Naive thymus-derived CD8-positive, alpha-beta T cell (primary cell): ENCODE measurements at places on chromosomes 1 and 21.

GRCh38 chr1:67612788-67613241 lies 72.2 kb upstream of the GADD45A start:
- DNase-seq, result no peak

GRCh38 chr1:103561643-103562395 lies 9.6 kb upstream of the AMY2B start:
- no peak for DNase-seq

GRCh38 chr1:63772876-63773275 lies 941 bp upstream of the ROR1 start:
- no peak for DNase-seq

DNA sequence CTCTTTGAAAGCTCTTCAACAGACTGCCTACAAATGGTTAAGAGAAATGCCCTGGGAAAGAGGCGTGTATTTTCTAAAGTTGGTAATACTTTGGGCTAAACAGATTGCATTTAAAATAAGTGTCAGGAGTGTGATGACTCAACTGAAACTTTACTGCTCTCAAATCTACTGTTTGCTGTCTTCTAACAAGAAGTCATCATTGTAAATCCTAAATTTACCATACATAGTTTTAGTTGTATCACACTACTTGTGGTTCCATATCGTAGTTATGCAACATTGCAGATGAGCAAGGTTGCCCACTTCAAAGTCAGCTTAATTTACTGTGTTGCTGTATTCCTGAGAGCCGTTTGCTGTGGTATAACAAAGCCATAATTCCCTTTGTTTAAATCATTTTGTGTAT lies 59.6 kb downstream of the RGS21 start:
- no peak for DNase-seq

DNA sequence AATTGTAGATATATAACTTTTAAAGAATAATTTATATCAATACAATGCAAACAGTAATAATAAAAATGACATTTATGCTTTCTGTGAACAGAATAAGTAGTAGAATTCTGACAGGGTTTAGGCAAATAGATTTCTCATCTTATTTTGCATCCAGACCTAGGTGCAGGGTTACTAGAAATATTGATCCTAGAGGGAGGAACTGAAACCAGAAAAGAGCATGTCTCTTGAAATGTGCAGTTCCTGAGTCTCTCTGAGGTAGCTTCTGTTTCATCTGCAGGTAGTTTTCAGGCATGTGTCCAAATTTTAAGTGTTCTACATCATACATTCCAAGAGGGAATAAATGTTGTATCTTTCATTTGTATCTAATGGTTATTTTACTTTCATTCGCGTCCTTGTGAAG lies 631.9 kb upstream of the ADGRL4 start:
- DNase-seq, result no peak

DNA sequence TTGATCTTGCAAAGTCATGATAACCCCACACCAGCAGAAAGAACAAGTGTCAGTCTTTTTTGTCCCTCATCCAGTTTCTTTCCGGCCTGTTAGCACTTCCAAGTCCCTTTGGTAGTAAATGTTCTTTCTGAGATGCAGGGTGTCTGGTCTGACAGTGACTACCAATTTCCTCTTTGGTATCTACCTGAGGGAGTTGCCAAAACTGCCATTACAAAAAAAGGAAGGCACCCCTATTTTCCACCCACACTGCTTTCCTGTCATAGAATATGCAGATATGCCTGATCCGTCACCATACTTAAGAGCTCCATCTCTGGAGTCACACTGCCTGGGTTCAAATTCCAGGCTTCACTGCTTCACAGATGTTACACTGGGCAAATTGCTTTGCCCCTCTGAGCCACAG lies 72.4 kb downstream of the ZNF281 start:
- DNase-seq, result no peak

DNA sequence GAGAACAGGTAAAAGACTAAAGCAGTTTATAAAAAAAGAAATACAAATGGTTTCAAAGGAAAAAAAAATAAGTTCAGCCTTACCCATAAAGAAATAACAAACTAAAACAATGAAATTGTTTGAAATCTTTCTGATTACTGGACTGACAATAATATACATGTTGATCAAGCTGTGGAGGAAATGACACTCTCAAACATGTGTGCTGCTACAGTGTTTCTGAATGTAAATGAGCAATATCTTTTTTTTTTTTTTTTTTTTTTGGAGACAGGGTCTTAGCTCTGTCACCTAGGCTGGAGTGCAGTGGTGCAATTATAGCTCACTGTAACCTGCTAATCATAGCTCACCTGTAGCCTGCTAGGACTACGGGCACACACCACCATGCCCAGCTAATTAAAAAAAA lies 6.5 kb downstream of the EPS15 start:
- no peak for DNase-seq

DNA sequence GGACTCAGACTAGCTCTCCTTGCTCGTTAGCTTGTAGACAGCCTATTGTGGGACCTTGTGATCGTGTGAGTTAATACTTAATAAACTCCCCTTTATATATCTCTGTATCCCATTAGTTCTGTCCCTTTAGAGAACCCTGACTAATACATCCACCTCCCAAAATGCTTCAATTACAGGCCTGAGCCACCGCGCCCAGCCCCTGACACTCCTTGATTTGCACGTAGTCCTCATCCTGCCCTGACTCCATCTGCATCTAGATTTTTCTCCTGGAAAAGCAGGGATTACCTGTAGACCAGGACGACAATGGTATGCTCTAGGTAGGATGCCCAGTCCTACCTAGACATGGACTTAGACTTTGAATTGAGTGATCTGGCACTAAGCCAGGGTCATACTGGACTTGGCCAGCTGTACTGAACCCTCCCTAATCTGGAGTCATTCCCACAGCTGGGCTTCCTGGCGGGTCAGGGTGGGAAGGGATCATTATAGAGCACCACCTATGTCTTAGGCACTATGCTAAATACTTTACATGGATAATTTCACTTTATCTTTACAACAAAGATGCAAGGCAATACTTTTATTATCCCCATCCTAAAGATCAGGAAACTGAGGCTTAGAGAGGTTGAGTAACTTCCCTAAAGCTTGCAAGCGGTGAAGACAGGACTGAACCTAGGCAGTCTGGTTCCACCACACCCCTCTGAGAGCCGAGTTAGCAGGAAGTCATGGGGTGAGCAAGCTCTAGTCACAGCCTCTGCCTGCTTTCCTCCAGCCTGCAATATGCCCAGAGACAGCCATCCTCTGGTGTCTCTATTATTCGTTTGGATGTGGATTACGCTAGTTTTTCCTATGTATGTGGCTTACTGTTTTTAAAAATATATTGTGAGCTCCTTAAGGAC lies 89.4 kb downstream of the DTL start:
- DNase-seq, result no peak

- DNase-seq, result no peak
Measured at GRCh38 chr21:37582590-37582989, 216.0 kb downstream of the DYRK1A start.

DNA sequence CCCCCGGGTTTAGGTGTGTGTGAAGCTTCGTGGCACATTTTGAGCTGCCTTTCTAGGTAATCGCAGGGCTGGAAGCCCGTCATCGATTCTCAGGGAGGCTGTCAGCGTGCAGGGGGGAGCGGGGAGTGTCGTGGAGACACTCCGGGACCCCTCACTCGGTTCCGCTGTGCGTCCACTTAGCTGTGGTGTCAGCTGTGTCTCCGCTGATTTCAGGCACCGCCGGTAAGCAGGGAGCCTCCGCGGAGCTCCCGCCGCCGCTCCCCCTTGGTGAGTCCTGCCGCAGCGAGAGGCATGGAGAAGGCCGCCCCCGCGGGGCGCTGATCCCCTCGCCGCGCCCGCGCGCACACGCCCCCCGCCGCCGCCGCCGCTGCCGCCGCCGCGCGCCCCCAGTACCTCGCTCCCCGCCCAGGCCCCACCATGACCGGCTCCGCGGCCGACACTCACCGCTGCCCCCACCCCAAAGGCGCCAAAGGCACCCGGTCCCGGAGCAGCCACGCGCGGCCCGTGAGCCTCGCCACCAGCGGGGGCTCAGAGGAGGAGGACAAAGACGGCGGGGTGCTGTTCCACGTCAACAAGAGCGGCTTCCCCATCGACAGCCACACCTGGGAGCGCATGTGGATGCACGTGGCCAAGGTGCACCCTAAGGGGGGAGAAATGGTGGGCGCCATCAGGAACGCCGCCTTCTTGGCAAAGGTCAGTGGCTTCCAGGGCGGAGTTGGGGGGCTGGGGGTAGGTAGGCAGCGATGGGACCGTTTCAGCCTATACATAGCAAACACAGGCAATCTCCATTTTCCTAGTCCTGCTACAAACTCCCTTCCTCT lies 995 bp downstream of the VASH2 start:
- DNase-seq, result no peak

- DNase-seq, result no peak
Measured at GRCh38 chr1:7046314-7046713, 261.1 kb downstream of the CAMTA1 start.

DNA sequence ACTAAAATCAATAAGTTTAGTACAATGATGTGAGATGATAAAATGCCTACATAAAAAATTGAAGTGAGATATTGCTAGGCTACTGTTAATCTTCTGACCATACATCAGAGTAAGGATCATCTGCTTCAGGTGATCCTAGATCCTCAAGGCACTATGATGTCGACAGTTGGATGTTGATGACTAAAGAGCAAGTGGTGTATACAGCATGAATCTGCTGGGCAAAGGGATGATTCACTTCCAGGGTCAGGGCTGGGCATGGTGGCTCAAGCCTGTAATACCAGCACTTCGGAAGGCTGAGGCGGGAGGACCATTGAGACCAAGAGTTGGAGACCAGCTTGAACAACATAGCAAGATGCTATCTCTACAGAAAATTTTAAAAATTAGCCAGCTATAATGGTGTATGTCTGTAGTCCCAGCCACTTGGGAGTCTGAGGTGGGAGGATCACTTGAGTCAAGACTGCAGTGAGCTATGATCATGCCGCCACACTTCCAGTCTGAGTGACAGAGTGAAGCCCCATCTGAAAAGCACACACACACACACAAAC lies 24.6 kb downstream of the NUF2 start:
- no peak for DNase-seq

- no peak for DNase-seq
Measured at GRCh38 chr1:8562881-8563865, 245.3 kb downstream of the SLC45A1 start.

DNA sequence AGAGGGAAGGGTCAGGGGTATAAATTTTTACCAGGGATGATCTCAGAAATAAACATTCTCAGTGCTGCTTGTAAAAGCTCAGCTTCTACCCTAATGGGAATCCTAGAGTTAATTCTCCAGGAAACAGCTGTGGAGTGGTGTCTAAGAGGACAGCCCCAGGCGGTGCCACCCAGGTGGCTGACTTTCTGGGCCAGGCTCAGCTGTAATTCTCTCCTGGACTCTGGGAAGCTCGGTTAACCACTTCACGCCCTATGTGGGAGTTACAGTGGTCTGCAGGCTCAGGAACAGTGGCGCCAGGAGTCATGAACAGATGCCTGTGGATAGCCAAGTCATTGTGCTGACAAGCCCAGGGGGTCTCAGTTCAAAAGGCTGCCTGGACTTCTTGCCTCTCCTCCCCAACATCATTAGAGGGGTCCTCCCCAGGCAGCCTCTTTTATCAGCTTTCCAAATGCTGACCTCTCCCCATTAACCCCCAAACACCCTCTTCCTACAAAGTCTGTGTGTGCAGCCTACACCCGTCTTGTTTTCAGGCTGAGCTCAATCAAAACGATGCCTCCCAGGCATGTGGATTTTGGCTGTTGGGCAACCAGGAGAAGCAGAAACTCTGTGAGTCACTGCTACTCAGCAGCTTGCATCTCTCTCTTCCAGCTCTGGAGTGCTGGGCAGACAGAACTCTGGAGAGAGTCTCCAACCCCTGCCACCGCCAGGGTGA lies 1.2 kb downstream of the HHIPL2 start:
- no peak for DNase-seq

DNA sequence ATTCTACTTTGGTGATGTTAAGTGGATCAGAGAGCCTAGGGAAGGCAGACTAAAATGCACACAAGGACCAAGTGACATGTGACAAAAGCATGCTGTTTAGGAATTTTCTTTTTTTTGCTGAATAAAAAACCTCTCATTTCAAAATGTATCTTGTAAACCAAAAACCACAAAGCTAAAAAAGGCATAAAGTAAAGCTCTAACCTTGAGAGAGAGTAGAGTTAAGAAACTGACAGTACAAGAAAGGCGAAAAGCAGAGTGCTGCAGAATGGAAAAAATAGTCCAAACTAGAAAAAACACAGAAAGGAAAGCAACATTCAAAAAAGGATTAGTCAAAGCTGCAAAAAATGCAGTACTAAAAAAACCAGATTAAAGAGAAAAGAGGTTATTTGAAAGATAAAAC lies 76.5 kb downstream of the EPS15 start:
- DNase-seq, result no peak

DNA sequence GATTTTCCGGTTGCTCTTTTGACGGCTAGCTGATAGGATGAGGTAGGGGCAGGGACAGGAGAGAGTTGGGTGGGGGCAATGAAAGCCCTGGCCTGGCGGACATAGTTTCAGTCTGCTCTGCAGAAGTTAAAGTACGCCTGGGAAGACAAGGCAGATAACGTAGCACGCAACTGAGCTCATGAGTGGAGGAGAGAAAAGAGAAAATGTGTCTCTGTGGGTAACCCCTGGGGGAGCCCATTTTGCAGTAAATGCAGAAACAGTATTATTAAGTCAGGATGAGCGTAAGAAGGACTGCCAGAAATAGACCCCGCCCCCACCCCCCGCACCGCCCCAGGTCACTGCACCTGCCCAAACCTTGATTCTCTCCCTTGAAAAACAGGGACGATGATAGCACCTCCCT lies 51.7 kb upstream of the TARBP1 start:
- no peak for DNase-seq
